HFF-Myc (cell line): ENCODE measurements at places on chromosomes 12 and 14.

DNA sequence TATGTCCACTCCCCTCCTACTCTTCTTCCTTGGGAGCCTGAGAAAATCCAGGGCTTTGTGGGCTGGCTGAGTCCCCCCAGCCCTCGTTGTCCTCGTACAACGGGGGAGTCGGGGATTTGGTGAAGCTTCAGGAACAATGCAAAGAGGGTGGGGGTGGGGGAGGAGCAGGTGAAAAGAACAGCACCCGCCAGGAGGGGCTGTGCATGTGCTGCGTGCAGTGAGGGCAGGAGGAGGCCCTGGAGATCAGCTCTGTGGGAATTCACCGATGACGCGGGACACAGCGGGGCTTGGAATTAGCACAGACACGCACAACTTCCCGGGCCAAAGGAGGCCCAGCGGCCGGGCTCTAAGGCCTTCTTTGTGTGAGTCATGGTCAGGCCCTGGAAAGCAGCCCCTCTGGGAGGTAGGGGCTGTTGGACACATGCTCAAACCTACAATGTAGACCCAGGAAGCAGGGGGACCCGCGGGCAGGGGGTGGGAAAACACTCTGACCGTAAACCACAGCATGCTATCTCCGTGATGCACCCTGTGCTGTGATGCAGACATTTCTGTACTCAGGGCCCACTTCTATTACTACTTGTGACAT, 32.8 kb downstream of the RBM19 start:
- DNase-seq: peak; percentile 42

DNA sequence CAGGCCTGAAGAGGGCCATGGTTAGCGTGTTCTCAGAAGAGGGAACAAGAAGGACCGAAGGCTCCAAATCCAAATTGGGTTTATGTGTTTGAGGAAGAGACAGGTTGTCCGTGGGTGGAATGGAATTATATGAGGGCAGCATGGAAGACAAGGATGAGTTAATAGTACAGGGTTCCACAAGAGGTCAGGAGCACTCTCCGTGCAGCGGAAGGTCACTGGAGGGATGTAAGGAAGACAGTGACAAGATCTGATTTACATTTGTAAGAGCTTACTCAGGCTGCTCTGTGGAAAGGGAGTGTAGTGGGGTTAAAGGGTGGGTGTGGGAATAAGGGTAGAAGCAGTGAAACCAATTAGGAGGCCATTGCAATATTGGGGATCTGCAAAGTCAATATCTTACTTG, 97.0 kb downstream of the TPH2 start:
- no peak for DNase-seq

- DNase-seq: no peak
Measured at GRCh38 chr12:100164153-100164704, 21.6 kb upstream of the BLTP3B start.

GRCh38 chr14:105258846-105259245, 10.5 kb downstream of the BTBD6 start:
- DNase-seq: no peak

DNA sequence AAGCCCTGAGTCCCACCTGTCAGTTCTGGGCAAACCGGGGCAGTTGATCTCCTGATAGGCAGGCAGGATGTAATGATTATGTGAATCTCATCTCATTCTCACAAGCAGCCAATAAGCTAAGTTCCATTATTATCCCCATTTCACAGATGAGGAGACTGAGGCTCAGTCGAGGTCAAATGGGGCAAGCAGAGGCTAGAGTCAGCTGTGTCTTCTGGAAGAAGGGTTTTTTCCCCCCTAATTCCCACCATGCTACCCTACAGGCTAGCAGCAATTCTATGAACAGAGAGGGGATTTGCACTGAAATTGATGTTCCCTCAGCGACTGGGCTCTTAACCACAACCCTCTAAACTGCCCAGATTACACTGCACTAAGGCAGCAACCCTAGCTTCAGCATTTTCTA, 93.8 kb upstream of the MAP1LC3B2 start:
- no peak for DNase-seq

GRCh38 chr14:104130974-104131651, 7.3 kb upstream of the KIF26A start:
- no peak for DNase-seq
